M059J (cell line): ENCODE measurements at places on chromosomes 7 and 10. TPM values are rescaled to one million over a fixed set of nuclear protein-coding genes. Genes with fewer than 3 reads are reported as not detected.

DNA sequence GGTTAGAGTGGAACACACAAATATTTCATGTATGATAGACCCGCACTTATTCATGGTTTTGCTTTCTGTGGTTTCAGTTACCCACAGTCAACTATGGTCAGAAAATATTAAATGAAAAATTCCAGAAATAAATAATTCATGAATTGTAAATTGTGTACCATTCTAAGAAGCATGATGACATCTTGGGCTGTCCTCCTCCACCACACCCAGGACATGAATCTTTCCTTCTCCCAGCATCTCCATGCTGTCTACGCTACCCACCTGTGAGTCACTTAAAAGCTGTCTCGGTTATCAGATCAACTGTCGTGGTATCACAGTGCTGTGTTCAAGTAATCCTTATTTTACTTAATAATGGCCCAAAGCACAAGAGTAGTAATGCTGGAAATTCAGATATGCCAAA is 419.6 kb upstream of the NRP1 start:
- no peak for DNase-seq

Gene LAMB1
- total RNA-seq = 112 and 225 TPM in 2 replicates

DNA sequence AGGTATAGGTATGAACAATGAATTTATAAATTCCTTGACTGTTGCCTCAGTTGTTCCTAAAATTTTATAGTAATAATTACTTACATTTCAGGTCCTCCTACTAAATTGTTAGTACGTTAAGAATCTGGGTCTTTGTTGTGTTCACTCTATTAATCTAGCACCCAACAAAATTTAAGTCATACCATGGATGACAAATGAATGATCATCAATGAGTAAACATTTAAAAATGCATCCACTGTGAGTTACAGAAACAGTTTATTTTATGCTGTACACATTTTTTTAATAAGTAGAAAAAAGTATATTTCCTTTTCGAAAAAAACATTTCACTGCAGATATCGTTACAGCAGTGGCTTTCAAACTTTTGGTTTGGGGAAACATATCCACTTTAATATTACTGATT is 265.2 kb downstream of the PCLO start:
- DNase-seq = peak; percentile 30

- no peak for DNase-seq
Observed at GRCh38 chr10:76879116-76879913, 758.3 kb downstream of the KCNMA1 start.

DNA sequence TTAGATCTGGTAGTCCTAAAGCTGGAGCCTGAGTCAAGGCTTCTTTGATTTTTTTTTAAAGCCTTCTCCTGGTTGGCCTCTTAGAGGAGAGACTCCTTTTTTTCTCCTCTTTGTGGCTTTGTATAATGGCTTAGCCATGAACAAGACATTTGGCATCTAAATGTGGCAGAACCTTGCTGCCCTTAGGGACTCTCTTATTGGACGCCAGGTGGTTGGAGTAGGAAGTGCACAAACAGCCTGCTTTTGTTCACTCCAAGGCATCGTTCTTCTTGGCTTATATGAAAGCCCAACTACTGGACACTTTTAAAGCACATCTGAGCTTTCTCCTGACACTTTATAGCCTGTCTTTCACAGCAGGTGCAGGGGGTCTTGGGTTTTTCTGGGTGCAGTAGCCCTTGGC is 25.0 kb downstream of the ZPBP start:
- peak; percentile 26 for DNase-seq

Gene WNT8B
- total RNA-seq = not detected in 2 replicates

Gene SORCS1
- not detected in 2 replicates for total RNA-seq

Gene GIMAP2
- total RNA-seq = 5.6 and 6.3 TPM in 2 replicates

DNA sequence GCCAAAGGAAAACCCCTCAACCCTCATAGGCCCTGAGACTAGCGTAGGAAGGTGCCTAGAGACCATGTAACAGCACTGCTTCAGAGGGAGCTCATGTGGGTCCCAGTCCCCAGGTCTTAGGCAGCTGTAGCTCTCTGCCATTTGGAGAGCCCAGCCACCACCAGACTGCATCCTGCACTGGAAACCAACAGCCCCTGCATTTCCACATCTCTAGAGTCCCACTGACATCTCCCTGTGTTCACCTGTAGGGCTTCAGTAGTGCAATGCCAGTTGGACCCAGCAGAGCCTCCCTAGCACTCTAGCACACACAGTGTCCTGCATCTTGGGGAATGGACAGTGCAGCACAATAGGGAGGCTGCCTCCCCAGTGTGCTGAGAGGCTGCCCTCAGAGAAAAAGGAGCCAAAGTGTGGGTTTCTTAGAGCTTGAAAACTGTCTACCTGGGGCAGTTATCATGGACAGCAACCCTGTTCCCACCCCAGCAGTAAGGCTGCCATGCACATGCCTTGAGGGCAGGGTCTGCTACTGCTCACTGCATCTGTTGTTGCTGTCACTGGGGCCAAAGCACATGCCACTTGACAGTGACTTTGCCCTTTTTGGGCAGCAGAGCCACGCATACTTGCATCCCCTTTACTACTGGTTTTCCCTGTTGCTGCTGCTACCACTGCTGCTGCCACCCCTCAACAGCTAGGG is 46.7 kb upstream of the ANTXRL start:
- DNase-seq = no peak
